Activated naive CD4-positive, alpha-beta T cell treated with anti-CD3 and anti-CD28 coated beads, Interleukin-2, amount 50 U/mL, for 72 hours (primary cell): ENCODE measurements at places on chromosomes 3 and 15.

DNA sequence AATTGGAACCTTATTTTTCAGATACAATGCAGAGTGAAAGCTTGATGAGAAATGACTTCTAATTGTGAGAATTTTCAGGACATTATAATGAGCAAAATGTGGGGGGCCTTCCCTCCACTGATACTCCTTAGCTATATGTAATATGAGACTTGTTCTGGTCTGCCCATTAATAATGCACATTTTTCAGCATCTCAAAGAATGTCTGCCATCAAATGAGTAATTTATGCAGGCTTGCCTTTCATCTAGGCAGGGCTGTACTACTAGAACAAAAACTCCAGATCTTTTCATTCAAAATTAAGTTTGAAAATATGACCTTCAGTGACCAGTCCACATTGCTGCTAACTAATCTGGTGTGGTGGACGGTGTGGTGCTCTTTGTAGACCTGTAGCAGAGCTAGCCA lies 127.4 kb downstream of the LRTM1 start:
- no peak for DNase-seq

GRCh38 chr3:61331929-61332552 lies 80.8 kb upstream of the FHIT start:
- no peak for DNase-seq

DNA sequence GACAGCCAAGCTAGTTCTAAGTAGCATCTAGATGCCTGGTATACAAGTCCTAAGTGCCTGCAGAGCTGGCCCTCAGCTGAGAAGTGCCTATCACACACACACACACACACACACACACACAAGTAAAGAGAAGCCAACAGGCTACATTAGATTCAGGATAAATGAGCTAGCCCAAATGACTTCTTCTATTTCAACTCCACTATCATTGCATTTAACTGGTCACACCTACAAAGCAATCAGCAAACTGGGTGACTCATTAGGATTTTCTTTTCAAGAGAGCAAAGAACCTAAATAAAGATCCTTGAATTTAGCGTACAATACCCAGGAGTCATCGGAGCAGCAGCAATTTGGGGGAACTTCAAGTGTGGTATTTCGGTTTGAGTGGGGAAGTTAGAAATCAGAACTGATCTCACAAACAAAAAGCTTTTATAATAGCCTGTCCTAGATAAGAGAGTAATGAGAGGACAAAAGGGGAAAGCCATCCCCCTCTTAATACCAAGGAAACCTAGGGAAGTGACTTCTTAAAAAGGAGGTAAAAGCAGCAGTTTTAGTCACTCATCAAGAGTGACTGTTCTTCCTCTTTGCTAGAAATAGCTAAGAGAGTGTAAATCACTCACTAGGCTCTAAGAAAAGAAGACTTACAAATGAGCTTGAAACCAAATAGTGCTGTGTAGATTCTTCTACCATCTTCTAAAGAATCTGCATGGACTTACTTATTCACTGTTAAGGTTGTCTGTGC lies 112.7 kb downstream of the TNIK start:
- DNase-seq, result no peak

- DNase-seq, result no peak
These were observed 49.6 kb downstream of the NPTN start for GRCh38 chr15:73583544-73583943.

- DNase-seq, result no peak
These were observed 32.9 kb upstream of the MTMR10 start for GRCh38 chr15:31024330-31024729.

- no peak for DNase-seq
These were observed 651.0 kb upstream of the ARPP21 start for GRCh38 chr3:34988296-34988695.

- no peak for DNase-seq
These were observed 68.2 kb upstream of the THRB start for GRCh38 chr3:24562895-24563294.

GRCh38 chr3:53794597-53794996 lies 51.6 kb downstream of the CHDH start:
- no peak for DNase-seq

GRCh38 chr3:105458518-105459215 lies 92.0 kb downstream of the ALCAM start:
- no peak for DNase-seq
